Ovary (tissue), 10 donors: ENCODE measurements at places on chromosomes 3 and 15. TPM values are rescaled to one million over a fixed set of nuclear protein-coding genes. Genes with fewer than 3 reads are reported as not detected.

GRCh38 chr15:88896333-88897033 lies 1.1 kb upstream of the HAPLN3 start:
- no peak for DNase-seq

DNA sequence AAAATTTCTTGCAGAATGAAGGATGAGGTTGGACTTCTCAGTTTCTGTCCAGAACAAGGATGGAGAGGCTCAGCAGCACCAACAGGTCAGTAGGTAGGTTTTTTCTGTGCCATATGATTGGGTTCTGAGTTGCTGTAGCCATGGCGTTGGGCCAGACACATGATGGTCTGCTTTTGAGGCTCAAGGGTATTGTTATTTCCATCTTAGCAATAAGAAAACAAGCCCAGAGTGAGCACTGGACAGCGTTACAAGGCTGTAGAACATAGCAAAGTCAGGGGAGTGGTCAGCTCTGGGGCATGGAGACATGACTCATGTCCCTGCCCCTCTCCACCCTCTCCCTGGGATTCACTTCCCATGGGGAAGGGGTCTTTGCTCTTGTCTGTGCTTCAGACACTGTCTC lies 137.6 kb upstream of the TOPAZ1 start:
- DNase-seq, result no peak

Gene GPR27
- 2.1 TPM for total RNA-seq

Gene DZIP3
- 19.6 TPM for total RNA-seq
